ENCODE measurements at places on chromosomes 6 and 20.
A peak's percentile ranks its signal among the peaks of the same experiment; 100 is the strongest.

GRCh38 chr6:15017261-15017660 is 228.6 kb upstream of the JARID2 start:
- peak; percentile 37 for DNase-seq

- DNase-seq, result peak; percentile 28
Measured at GRCh38 chr20:43691928-43692524, 25.1 kb downstream of the MYBL2 start.

GRCh38 chr6:91082311-91082832 is 495.5 kb upstream of the MAP3K7 start:
- DNase-seq, result no peak

DNA sequence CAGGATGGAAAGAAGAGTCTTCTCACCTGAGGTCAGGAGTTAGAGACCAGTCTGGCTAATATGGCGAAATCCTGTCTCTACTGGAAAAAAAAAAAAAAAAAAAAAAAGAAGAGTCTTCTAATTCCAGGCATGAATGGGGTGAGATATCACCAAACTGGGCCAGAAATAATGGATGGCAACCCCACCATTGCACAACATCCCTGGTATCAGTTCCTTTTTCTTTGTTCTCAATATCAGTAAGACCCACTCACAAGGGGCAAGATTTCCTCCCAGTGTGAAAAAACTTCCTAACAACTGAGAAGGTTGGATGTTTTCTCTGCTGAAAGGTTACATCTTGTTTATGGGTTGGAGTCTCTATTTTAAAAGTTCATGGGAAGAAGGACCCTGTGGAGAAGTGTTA is 23.6 kb upstream of the NR2E1 start:
- no peak for DNase-seq

DNA sequence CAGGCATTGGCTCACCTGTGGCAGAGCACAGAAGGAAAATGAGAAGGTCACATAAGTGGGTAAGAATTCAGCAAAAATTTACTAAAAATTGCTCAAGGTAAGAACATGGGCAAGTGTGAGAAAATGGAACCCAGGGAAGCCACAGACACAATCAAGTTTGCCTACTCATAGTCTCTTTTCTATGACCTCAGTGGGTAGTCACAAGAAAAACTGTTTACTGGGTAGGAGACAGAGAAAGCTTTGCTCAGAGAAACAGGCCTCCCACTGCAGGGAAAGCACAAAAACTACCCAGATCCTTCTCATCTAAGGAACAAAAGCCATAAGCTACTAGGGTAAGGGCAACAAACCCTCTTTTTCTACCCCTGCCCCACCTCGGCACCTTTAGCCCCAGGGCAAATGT is 35.2 kb downstream of the FAM184A start:
- DNase-seq, result no peak

GRCh38 chr6:1077478-1078416 is 234.2 kb upstream of the FOXQ1 start:
- DNase-seq, result peak; percentile 60

- DNase-seq, result no peak
Measured at GRCh38 chr6:144197919-144198318, 47.6 kb downstream of the STX11 start.

DNA sequence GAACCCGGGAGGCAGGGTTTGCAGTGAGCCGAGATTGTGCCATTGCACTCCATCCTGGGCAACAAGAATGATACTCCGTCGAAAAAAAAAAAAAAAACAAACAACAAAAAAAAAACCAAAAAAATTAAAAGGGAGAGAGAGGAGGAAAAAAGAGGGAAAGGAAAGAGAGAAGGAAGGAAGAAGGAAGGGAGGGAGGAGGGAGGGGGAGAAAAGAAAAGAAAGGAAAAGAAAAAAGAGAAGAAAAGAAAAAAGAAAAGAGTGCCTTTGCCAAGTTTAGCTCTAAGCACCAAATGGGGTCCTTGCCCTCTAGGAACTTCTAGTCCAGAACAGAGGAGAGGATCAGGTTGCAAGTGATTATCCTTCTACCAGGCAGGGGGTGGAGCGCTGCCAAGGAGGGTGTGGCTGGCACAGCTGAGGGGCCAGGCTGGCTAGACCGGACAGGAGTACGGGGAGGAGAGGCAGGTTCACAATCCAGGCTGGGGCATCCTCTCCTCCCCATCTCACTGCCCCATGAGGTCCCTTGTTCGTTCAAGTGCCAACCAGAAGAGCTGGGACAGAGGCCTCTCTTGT is 19.1 kb downstream of the GNAS start:
- DNase-seq, result no peak

- DNase-seq, result no peak
Measured at GRCh38 chr6:75997696-75998095, 74.8 kb downstream of the IMPG1 start.

GRCh38 chr6:27275025-27275956 is 27.8 kb downstream of the PRSS16 start:
- DNase-seq, result no peak

GRCh38 chr6:149044528-149044927 is 273.0 kb upstream of the TAB2 start:
- no peak for DNase-seq

DNA sequence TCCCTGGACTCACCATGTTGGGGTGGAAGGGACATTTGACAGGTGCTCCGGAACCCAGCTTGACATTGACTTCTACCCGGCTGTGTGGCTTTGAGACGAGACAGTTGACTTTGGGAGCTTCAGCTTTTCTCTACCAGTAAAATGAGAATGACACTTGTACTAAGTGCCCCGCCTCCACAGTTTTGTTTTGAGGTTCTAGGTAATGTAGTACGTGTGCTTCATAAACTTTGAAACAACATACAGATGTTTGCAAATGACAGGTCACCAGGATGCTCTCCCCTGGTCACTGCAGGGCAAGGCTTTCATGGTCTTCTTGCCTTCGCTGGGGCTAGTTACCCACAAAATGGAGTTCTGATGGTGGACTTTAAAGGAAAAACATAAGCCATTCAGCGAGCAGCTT is 31.3 kb downstream of the CLIC5 start:
- DNase-seq, result no peak

- no peak for DNase-seq
Measured at GRCh38 chr6:117352466-117353081, 73.2 kb downstream of the ROS1 start.

- no peak for DNase-seq
Measured at GRCh38 chr20:35191419-35192117, 19.7 kb downstream of the PROCR start.

- no peak for DNase-seq
Measured at GRCh38 chr6:106359959-106360409, 533 bp upstream of the CRYBG1 start.
